Left lung (tissue), 14 donors: ENCODE measurements at places on chromosomes 5 and 9. TPM values are rescaled to one million over a fixed set of nuclear protein-coding genes. Genes with fewer than 3 reads are reported as not detected.
A peak's percentile ranks its signal among the peaks of the same experiment; 100 is the strongest.

DNA sequence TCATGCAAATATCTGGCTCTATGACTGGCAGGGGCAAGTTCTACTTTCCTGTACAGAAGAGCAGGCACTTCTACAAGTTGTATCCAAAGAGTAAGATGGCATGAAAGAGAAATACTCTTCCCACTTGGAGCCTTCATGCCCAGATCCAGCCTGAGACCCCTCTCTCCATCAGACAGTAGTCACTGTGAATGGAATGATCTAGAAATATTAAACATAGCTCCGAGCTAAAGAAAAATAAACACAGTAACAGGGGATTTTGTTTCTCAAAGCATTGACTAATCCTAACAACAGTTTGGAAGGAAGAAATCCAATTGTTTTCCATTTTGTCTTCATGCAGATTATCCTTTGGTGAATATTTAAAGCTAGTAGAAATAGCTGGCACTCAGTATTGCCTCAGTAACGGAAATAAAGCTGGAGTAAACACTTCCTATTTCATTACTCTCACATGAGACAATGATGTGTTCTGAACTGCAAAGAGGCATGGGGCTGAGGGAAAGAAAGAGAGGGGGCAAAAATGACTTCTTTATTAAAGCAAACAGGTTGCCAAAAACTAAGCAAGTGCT, 100.0 kb downstream of the SEMA5A start:
- no peak for DNase-seq

DNA sequence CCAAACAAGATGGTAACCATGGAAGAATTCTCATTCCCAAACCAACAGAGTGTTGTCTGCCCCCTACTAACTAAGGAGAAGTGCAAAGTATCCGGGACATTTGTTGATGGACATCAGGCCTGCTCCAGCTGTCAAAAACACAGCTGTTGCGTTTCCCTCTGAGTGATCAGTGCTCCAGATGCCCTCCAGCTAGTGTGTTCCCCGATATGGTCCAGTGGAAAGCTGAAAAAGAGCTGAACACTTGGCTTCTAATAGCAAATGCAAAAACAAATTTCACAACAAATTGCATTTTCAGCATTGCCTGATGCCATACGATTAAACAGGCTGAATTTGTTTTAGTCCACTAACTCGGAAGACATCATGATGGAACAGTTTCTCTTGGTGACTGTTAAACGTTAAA, 1398.7 kb downstream of the PTPRD start:
- peak; percentile 12 for DNase-seq

- no peak for DNase-seq
Measured at GRCh38 chr9:35771943-35772342, 17.9 kb upstream of the MSMP start.

DNA sequence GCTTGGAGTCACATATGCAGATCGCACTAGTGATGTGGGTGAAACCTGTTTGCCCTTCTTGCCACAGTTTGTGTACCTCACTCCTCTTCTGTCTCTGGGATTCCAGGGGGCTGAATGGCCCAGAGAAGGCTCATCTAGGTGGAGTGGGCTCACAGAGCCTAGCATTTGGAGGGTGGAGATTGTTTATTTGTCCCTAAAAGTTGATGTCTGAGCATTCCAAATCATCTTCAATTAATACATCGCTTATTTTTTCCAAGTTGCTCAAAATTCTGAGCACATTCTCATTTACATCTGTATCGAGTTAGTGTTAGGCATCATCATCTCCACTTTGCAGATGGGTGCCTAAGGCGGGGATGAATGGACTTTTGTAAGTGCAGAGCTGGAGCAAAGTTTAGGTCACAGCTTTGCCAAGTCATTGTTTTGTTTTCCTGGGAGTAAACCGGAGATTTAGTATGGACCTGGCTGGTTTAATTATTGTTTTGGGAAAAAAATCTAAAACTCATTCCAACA, 2.0 kb downstream of the ABL1 start:
- DNase-seq, result no peak

DNA sequence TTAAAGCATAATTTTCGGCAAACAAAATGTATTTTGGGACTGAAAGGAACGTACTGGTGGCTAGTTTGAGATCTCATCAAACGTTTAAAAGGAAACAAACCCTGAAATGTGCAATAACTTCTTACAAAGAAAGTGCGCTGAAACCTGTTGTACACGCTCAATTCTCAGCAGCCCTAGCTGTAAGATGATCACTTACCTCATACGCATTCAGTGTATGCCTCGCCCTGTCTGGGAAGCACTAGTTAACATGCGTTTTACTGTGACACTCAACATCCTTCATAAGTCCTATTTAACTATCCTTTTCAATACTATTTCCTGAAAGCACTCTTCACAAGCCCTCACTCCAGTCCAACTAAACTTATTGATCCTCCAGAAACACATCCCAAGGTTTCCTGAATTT, 485.0 kb upstream of the EDIL3 start:
- DNase-seq, result no peak

- no peak for DNase-seq
Measured at GRCh38 chr9:80692751-80693150, 996.6 kb downstream of the TLE1 start.

GRCh38 chr5:98638701-98639100, 134.8 kb upstream of the RGMB start:
- no peak for DNase-seq

- no peak for DNase-seq
Measured at GRCh38 chr9:124007565-124008302, 3.8 kb upstream of the LHX2 start.

GRCh38 chr5:149851211-149851610, 93.4 kb downstream of the PDE6A start:
- no peak for DNase-seq

Gene SKP1
- 576 TPM for polyA plus RNA-seq

- DNase-seq, result no peak
Measured at GRCh38 chr5:111735583-111736270, 21.3 kb downstream of the NREP start.

- DNase-seq, result no peak
Measured at GRCh38 chr5:88895681-88896501, 12.9 kb upstream of the MEF2C start.

GRCh38 chr9:71806901-71807307, 38.6 kb upstream of the CEMIP2 start:
- peak; percentile 60 for DNase-seq

DNA sequence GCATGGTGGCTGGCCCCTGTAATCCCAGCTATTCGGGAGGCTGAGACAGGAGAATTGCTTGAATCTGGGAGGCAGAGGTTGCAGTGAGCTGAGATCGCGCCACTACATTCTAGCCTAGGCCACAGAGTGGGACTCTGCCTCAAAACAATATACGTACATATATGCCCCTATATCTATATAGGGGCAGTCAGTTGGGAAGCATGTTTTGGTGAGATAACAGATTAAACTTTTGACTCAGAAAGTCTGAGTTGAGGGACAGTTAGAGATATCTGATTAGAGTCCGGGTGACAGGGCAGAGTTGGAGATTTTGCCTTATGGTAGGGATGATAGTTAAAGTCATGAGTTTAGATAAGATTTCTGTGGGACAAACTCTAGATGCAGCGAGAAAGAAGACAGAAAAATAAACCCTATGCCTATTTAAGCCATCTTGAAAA, 71.8 kb upstream of the ALDH1A1 start:
- no peak for DNase-seq

Gene IL33
- 142 TPM for polyA plus RNA-seq

- DNase-seq, result no peak
Measured at GRCh38 chr5:11234501-11234911, 473.5 kb upstream of the DAP start.

- DNase-seq, result peak; percentile 20
Measured at GRCh38 chr9:17272536-17272935, 137.7 kb downstream of the CNTLN start.

Gene PTGES2
- polyA plus RNA-seq, result 45.6 TPM

DNA sequence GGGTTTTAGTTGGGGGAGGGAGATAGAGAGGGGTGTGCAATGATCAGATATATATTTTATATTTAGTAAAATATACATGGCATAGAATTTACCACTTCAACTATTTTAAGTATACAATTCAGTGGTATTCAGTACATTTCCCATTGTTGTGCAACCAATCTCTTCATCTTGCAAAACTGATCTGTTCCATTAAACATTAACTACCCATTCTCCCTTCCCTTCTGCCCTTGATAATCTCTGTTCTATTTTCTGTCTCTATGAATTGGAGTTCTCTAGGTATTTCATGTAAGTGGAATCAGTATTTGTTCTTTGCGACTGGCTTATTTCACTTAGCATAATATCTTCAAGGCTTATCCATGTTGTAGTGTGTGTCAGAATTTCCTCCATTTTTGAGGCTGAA, 38.6 kb downstream of the TGFBI start:
- DNase-seq, result no peak

Gene IFNA13
- polyA plus RNA-seq, result not detected

Gene TXNDC8
- polyA plus RNA-seq, result not detected

DNA sequence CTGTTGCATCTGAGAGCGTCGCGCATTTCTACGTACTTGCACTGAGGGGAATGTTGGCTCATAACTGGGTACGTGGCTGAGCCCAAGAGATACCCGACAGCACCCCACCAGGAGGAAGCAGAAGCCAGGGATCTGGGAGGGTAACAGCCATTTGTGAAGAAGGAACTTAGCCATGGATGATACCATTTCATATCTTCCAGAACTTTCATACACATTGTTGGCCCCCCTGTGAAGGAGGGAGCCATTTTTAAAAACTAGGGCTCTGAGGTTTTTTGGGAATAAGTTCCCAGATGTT, 101.4 kb upstream of the SLC44A1 start:
- DNase-seq, result no peak
